ENCODE measurements at places on chromosomes 2 and 18.

GRCh38 chr2:101828673-101829334 is 131.3 kb downstream of the MAP4K4 start:
- DNase-seq: no peak

DNA sequence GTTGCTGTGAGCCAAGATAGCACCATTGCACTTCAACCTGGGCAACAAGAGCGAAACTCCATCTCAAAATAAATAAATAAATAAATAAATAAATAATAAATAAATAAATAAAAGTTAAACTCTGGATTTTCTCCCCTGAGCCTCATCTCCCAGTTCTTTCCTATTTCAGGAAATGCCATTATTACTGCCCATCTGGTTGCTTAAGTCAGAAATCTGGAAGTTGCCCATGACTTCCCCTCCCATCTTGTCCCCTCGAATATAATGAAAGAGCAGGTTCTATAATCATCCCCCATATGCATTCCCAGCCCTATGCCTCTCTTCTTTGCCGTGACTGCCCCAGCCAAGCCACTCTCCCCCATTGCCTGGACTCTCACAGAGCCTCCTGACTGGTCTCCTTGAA is 4.2 kb upstream of the PSD4 start:
- DNase-seq: no peak

DNA sequence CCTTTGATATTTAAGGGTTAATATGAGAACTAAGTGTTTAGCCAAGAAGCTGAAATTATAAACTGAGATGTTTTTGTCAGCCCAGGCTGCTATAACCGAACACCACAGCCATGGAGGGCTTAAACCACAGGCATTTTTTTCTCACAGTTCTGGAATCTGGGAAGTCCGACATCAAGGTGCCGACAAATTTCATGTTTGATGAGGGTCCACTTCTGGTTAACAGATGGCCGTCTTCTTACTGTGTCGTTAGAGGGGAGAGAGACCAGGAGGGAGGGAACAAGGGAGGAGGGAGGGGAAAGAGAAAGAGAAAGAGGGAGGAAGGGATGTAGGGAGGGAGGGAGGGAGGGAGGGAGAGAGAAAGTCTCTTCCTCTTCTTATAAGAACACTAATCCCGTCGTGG is 6.5 kb upstream of the CNDP2 start:
- DNase-seq: peak; percentile 69

DNA sequence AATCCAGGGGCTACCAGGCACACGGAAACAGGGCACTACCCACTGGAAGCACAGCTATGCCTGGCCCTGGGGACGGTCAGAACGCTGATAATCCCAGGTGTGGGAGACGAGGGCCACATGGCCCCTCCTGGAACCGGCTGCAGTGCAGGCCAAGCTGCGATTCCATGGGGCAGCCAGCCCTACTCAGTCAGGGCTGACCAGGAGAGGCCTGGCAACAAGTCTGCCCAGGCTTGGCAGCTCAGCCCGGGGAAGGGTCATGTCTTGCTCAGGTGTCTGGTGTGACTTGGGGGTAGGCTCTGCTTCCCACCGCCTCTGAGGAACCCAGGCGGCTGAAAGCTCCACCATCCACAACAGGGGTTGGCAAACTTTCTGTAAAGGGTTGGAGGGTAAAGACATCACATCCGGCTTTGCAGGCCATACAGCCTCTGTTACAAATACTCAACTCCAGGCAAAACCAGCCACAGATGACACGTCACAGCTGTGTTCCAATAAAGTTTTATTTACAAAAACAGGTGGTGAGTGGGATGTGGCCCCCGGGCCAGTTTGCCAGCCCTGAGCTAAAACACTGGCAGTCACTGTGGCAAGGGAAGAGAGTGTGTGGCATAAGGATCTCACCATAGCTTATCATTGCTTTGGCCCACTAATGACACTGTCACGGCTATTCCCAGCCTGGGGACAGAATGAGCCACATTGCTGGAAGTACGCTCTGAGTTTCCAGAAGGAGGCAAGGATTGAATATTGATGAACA is 85.2 kb downstream of the NDUFA10 start:
- DNase-seq: no peak

- no peak for DNase-seq
These were observed 167.6 kb downstream of the VWC2L start for GRCh38 chr2:214578442-214578841.

GRCh38 chr2:65049010-65049639 is 7.1 kb upstream of the CEP68 start:
- no peak for DNase-seq

DNA sequence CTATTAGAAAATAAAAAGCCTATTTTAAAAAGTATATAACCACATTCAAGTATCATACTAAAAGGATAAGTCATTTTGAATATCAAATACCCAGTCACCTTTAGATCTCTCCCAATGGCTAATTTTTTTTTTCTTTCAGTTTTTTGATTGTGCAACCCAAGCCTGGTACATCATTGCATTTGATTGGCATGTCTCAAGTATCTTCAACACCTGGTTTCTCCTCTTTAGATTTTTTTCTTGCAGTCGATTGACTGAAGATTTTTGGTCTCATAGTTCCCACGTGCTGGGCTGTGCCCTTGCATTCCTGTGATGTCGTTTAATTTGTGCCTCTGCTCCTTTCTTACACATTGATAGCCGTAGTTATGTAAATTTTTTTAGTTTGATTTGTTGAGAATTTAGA is 40.7 kb downstream of the ATIC start:
- DNase-seq: no peak

GRCh38 chr2:239294571-239295054 is 106.2 kb downstream of the HDAC4 start:
- DNase-seq: no peak

GRCh38 chr18:7945882-7946281 is 378.8 kb downstream of the PTPRM start:
- peak; percentile 96 for DNase-seq

DNA sequence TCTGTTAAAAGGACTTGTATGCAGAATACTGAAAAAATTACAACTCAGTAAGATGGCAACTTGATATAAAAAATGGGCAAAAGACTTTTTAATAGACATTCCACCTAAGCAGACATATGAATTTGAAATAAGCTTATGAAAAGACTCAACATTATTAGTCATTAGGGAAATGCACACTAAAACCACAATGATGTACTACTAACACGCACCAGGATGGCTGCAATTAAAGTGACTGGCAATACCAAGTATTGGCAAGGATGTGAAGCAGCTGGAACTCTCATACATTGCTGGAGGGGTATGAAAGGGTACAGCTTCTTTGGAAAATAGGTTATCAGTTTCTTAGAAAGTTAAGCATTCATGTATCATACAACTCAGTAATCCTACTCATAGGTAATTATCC is 3.2 kb upstream of the ENOSF1 start:
- peak; percentile 74 for DNase-seq

GRCh38 chr2:85312404-85312803 is 15.4 kb downstream of the TGOLN2 start:
- DNase-seq: peak; percentile 63

DNA sequence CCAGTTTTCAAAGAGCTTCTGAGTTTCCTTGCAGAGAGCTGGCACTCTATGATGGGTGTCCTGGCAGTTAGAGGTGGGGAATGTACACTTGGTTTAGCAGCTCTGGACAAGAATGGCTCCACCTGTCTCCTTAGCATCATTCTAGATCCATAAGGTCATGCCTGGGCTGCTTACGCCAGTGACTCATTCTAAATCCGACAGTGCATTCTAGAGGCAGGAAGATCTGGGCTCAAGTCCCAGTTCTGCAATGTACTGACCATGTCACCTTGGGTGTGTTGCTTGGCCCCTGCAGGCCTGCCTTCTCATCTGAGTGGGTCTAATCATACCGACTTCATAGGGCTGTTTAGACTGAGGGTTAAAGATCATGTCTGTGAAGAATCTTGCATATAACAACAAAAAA is 46.5 kb downstream of the PTGR3 start:
- peak; percentile 36 for DNase-seq

- DNase-seq: peak; percentile 40
These were observed 48.7 kb downstream of the IL1RL2 start for GRCh38 chr2:102235491-102235890.

GRCh38 chr2:160310118-160310828 is 110.2 kb upstream of the ITGB6 start:
- DNase-seq: no peak

DNA sequence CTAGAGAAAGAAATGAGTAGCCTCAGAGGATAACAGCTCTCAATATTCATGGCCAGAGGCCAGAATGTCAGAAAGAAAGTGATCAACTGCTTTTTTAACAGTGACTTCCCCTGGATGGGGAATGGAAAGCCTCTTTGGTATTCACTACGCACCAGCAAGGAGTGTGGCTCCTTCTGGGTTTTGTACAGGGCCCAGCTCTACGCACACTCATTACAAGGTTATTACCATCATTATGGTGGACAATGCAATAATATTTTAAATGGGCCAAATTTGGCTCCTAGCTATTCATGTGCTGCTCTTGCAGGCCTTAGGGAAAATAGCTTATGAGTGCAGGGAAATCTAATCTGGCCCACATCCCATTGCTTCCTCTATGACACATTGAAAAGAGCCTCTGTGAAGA is 1149.5 kb upstream of the FANCL start:
- DNase-seq: no peak

DNA sequence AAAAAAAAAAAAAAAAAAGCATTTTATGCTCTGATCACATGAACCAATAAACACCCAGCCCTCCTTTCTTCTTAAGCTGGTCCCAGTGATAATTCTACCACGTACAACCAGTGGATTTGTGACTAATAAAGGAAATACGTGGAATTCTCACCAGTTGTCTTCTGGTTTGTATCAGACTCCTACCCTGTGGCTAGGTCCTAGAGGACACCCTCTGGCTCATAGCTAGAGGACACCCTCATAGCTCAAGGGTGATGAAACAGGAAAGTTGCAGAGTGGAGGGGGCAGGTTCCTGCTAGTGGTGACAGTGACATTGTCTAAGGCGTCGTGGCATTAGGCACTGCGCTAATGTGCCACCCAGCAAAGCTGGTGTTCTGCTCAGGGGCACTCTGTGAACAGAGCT is 167.8 kb downstream of the BCL11A start:
- DNase-seq: peak; percentile 92

- no peak for DNase-seq
These were observed 36.8 kb downstream of the COL4A4 start for GRCh38 chr2:227127201-227127600.

- no peak for DNase-seq
These were observed 33.8 kb downstream of the ZNF519 start for GRCh38 chr18:14098428-14098827.

GRCh38 chr2:88452980-88453582 is 588 bp upstream of the FOXI3 start:
- DNase-seq: no peak

Data from EL (cell line).